ENCODE measurements at places on chromosomes 2 and 18.

- DNase-seq, result no peak
These were observed 16.8 kb upstream of the AGFG1 start for GRCh38 chr2:227455200-227455599.

DNA sequence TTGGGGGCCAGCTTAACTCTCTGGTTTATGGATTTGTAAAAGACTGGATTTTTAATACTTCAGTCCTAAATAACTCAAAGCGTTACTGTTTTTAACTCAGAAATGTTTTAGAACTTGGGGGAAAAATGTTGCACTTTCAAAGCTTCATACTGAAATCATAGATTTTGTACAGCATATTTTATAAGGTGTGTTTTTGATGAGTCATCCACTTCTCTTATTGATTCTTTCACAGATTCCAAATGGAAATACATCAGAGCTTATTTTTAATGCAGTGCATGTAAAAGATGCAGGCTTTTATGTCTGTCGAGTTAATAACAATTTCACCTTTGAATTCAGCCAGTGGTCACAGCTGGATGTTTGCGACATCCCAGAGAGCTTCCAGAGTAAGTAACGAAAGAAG lies 28.9 kb downstream of the MALT1 start:
- no peak for DNase-seq

DNA sequence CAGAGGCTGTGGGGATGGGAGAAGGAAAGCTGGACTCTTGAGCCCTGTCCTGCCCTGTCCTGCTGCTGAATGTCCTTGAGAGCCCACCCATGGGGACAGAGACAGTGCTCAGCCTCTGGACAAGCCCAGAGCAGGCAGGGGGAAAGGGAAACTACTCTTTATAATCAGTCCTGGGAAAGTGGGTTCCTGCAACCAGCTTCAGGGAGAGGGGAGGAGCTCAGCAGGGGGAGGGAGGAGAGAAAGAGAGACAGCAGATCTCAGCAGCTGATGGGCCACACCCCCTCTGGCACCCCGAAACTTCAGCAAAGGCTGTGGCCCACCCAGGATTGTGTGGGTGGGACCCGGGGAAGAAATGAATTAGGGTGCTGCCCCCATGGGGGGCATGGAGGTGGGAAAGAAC lies 11.6 kb downstream of the ECEL1 start:
- no peak for DNase-seq

DNA sequence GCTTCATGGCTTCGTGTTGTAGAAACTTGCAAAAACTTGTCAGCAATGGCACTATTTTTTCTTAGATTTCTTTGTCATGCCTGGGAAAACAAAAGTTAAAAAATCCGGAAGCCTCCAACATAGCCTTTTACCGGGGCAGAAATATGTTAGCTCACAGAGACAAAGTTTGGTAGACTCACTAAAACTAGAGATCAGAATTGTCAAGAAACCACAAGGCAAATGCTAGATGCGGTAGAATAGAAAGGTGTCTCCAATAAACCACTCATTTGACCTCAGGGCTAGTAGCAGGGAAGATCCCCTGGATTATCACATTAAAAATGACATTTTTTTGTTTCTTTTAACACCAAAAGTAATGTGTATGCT lies 405 bp downstream of the CASP10 start:
- DNase-seq, result no peak

DNA sequence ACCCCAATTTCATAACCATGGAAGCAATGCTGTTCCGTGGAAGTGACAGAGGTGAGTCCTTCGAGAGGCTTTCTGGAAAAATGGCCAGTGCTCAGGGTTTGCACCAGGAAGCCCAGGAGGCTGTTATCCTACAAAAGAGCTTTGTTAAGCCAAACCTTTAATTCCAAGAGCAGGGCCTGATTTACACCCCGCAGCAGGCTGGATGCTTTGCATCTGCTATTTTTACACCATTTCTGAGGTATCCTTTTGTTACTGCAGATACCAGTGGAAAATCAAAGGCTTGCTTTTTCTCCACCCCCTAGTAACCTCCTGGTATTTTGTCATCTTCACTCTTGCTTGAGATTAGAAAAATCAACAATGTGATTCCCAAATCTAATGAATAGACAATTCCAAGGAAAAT lies 380.6 kb downstream of the SOX11 start:
- DNase-seq, result no peak

DNA sequence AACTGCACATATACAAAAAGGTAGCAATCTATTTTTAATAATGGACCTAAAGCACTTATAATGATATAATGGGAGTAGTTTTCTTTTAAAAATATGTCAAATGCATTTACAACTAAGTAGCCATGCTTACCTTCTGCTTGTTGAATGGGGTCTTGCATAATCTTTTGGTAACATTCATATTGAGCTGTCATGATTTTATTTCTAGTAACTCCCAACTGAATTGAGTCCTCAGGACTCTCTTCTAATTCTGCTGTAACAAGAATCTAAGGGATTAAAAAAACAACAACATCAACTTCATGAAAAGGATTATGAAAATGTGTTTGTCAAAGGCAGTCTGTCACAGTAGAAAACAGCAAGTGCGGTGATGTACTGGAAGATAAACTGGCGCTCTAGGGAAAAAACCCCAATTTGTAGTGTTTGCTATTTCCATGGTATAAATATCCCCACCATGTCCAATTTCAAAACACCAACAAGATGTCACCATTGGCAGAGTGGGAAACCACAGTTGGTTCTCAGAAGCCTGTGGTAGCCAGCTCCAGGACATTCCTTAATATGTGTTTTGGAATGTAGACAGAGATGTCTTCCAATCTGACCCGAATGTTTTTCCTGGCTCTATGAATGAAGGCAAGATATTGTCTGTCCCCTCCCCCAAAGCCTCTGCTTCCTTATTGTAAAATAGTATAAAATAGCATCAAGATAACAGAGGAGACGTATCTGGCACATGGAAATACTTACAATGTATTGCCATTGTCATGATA lies 64.8 kb downstream of the CALCRL start:
- DNase-seq, result no peak

DNA sequence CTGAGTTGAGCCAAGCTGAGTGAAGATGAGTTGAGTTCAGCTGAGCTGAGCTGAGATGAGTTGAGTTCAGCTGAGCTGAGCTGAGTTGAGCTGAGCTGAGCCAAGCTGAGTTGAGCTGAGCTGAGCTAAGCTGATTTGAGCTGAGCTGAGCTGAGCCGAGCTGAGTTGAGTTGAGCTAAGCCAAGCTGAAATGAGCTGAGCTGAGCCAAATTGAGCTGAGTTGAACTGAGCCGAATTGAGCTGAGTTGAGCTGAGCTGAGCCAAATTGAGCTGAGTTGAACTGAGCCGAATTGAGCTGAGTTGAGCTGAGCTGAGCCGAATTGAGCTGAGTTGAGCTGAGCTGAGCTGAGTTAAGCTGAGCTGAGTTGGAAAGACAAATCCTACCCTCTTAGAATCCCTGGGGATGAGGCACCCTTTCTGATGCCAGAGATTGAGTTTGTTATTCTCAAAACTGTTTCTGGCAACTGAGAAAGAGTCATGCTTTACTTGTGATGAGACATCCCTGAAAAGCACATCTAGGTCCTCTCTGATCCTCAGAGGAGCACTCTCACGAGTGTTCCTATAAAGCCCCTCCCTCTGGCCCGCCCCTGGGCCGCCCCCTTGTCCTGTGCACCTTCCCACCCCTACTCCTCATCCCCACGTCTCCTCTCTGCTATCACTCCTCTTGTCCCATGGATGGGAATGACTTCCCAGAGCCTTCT lies 116.5 kb downstream of the MCFD2 start:
- DNase-seq, result no peak

GRCh38 chr2:227607941-227608340 lies 6.7 kb downstream of the SCYGR3 start:
- DNase-seq, result no peak

DNA sequence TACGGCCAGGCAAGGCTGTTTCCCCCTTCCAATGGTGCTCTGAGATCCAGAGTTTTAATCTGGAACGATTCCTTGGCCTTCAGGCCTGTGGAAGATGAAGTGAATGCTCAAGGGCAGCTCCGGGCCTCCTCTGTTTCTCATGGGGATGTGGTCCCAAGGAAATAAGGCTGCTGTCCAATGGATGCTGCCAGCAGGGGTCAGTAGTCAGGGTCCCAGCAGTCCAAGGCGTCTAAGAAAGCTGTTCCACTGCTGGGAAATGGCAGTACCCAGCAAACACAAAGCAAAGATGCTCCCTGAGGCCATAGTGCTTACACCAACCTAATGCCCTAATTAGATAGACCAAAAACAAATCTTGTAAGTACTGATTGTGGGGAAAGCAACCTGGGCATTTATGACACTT lies 12.5 kb downstream of the NMS start:
- no peak for DNase-seq
